Activated CD4-positive, alpha-beta T cell treated with anti-CD3 and anti-CD28 coated beads for 4 hours (primary cell): ENCODE measurements at places on chromosomes 5 and 9.

- no peak for DNase-seq
Measured at GRCh38 chr5:75677607-75678006, 39.6 kb downstream of the POC5 start.

DNA sequence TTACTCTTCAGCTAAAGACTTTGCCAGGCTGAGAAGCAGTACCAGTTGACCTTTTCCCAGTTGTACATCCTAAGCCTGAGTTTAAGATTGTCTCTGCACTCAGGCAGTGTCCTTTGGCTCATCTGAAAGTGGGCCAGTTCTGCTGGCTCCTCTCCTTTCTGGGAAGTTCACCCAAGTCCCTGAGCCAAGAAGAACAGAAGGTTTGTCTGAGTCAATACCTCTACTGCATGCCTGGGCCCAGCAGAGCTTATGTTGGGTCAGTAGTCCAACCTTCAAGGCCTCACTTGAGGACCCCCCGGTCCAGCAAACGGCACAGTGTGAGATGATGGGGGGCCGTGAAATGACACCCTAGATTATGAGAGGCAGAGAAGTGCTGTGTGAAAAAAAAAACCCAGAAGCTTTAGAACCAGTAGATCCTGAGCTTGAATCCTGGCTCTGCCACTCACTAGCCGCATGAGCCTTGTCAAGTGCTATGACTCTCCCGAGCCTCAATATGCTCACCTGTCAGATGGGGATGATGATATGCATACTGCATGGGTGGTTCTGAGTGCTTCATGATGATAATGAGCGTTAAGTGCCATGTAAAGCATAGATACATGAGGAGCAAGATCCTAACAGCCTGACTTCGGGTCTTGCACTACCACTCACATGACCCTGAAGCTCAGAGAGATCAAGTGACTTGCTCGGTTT is 156.0 kb downstream of the MACROH2A1 start:
- DNase-seq: no peak

GRCh38 chr5:82938901-82939725 is 138.1 kb downstream of the TMEM167A start:
- DNase-seq: no peak

GRCh38 chr9:110015759-110016158 is 192.2 kb downstream of the C9orf152 start:
- DNase-seq: peak; percentile 15

- DNase-seq: no peak
Measured at GRCh38 chr5:33146881-33147280, 293.9 kb upstream of the TARS1 start.

DNA sequence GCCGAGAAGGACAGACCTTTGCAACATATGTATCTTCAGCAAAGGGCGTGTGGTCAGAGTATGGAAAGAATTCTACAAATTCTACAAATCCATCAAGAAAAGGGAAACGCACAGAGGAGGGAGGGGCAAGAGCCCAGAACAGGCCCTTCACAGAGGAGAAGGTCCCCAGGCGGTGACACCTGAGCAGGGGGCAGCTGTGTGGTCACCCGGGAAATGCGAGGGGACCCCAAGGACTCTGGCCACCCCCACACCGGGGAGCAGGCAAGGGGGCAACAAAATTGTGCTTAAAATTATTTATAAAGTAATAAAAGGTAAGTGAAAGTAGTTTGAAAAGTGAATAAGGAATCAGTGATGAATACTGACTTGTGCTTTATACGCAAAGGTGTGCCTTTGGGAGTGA is 17.6 kb downstream of the NACC2 start:
- no peak for DNase-seq

GRCh38 chr9:84024041-84024575 is 43.5 kb downstream of the RMI1 start:
- DNase-seq: no peak

- no peak for DNase-seq
Measured at GRCh38 chr9:134802216-134802795, 78.3 kb upstream of the FCN2 start.

DNA sequence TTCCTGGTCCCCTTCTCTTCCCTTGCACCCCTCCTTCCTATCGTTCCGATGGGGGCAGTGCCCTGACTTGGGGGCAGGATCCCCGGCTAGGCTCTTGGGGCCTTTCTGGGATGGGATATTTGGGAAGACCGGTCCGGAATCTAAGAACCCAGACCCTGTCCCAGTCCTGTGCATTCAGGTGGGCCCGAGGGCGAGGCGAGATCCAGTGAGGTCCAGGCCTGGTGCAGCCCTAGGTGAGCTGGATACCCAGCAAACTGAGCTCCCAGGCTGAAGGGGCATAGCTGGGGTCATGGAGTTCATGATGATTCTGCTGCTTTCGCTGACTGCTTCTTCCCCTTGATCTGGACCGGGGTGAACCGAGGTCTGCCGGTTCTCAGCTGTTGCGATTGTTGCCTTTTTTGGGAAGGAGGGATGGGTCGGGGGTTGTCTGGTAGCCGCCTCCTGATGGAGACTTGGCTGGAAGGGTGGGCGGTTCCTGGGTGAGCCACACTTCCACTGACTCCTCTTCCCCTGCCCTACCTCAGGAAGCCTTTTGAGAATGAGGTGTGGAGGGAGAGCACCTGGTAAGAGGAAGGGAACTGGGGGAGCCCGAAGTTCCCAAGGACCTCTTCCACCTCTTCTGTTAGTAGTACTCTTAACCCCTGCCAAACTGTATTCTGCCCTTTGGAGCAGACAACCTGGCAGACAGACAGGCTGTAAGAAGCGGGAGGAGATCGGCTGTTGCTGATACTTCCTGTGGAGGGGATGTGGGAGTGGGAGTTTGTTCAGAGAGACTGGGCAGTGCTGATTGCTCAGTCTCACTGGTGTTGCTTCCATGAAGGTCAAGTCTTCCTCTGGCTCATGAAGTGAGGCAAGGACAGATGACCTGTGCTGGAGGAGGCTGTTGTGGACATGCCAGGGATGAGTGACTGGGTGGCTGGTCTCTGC is 1.0 kb downstream of the LRRC8A start:
- no peak for DNase-seq

- DNase-seq: no peak
Measured at GRCh38 chr5:151699071-151699901, 12.6 kb upstream of the SPARC start.

- peak; percentile 50 for DNase-seq
Measured at GRCh38 chr5:157459715-157460599, at the start of gene NIPAL4. Gene NIPAL4, plus strand, starts transcription at chr5:157460213. Its CDS starts 108 bp downstream, at chr5:157460321.

GRCh38 chr9:133727277-133727875 is 10.8 kb downstream of the SARDH start:
- DNase-seq: no peak

GRCh38 chr9:25427898-25428297 is 250.3 kb downstream of the TUSC1 start:
- DNase-seq: no peak

DNA sequence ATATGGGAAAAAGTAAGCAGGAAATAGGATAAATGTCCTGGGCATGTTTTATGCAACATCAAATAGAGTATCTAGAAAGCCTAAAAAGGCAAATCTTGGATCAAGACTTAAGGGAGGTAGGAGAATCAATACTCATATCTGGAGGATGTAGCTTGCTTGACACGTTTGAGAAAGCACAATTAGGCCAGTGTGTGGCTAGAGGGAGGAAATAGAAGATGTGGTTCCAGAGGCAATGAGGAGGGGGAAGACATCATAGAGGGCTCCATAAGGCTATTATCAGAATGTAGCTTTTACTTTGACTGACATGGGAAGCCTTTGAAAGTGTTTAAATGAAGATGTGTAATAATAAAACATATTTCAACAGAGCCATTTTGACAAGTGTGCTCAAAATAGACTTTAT is 200.7 kb upstream of the CDH12 start:
- DNase-seq: no peak

DNA sequence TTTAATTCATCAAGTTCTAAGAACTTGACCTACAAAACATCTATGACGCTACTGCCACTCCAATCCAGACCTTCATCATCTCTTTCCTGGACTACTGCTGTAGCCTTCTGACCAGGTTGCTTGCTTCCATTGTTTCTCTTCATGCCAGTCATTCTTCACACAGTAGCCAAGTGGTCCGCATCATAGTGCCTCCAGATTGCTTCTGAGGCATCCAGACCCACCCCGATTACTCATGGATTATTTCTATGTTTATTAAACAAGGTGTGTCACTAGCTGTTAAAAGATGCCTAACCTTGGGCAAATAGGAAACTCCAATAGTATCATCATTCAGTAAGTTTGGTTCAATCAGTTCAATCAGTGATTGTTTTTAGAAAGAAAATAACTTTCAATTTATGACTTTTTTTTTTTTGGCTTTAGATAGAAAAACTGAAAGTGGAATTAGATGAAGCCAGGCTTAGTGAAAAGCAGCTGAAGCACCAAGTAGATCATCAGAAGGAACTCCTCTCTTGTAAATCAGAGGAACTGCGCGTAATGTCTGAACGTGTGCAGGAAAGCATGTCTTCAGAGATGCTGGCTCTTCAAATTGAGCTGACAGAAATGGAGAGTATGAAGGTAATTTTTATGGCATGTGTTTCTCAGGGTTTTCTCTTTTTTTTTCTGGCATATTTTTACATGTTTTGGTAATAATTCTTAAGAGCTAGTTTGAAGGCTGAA is 9.5 kb downstream of the SPDL1 start:
- no peak for DNase-seq

GRCh38 chr9:79780559-79780958 is 208.8 kb downstream of the TLE4 start:
- DNase-seq: no peak

DNA sequence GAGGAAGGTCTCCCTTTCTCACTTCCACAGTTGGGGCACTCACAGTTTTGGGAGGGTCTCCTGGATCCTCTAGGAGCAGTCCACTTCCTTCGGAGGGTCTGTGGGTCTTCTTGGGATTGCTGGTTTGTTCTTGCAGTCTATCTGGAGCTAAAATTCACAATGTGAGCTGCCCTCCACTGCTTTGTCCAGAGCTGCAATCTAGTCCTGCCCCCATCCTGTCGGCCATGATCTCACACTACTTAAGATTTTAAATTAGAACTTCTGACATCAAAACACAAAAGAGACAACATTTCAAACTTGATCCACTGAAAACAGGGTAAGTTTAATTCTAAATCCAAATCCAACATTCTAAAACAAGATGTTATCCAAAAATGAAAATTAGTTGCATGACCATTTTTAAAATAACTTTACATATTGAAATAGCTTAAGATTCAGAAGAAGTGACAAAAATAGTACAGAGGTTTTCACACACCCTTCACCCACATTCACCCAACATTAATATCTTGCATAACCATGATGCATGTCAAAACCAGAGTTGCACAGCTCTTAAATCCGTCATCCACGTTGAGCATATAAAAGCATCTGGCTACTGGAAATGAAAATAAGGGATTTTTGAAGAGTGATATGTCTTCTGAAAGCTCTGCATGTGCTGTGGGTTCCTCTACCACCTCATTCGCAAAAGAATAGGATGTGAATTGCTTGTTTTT is 113.7 kb upstream of the EPB41L4A start:
- no peak for DNase-seq

DNA sequence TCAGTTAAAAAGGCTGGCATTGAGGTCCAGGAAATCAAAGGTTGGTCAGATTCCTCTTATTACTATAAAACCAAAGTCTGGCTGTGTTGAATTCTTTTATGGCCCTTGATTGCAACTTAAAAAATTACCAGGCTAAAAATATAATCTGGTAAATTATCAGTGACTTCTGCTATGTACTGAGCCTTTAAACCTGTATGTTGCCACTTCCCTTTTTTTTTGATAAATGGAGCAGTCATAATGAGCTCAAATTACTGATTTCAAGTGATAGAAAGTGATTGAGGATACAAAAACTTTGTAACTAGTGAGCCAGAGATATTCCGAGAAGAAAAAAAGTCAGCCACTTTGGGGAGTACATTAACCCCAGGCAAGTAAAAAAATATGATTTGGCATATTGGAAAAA is 100.1 kb downstream of the GIN1 start:
- no peak for DNase-seq

DNA sequence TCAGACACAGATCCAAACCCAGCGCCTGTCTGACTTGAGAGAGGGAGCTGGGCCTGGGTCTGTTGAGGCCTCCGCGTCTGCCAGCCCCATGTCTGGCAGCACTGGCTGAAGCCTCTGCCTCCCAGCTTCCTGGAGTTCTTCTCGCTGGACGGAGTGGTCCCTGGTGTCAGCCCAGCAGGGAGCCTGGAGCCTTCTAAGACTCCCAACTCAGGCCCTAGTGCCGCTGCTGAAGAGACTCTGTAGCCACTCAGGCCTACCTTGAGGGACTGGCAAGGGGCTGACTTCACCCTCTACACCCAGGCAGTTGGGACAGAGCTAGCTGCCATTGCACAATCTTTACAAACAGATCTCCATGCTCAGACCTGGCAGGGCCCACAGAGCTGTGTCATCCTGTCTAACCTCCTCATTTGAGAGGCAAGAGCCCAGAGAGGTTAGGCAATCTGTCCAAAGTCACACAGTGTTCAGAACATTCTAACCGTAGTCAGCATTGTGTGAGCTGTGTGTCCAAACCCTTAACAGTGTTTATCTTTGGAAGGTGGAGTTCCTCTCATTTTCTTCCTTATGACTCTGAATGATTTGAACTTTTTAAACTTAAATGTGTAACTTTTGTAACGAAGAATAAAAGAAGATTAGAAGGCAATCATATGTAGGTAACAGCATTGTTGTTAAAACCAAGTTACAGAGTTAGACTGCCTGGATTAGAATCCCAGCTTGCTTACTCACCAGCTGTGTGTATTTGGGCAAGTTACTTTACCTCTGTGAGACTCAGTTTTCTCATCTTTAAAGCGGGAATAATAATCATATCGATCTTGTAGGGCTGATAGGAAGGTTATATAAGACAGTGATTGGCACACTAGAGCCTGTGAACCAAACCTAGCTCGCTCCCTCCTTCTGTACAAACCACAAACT is 4.6 kb upstream of the DUSP1 start:
- no peak for DNase-seq

- no peak for DNase-seq
Measured at GRCh38 chr5:171336521-171337209, 27.6 kb downstream of the TLX3 start.

- no peak for DNase-seq
Measured at GRCh38 chr5:10684303-10685086, 76.5 kb downstream of the DAP start.

DNA sequence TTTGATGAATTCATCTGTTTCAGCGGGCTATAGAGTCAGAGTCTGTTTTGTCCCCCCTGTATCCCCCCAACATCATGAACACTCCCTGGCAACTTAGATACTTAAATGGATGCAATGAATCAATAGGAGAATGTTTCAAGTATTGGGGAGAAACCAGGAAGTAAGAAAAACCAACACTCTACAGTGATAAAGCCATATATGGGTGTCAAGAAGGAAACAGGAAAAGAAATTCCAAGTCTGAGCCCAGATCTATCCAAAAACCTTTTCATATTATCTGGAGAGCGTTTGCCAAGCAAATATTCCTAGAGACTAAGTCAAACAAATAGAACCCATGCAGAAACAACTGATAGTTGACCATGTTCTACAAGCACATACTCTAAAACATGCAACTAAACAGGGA is 2.3 kb upstream of the GNAQ start:
- no peak for DNase-seq

- DNase-seq: no peak
Measured at GRCh38 chr9:88873635-88874034, 117.6 kb upstream of the S1PR3 start.

- DNase-seq: peak; percentile 35
Measured at GRCh38 chr9:34185778-34186551, 7.1 kb downstream of the UBAP1 start.

- no peak for DNase-seq
Measured at GRCh38 chr9:107158321-107158720, 124.8 kb upstream of the RAD23B start.

DNA sequence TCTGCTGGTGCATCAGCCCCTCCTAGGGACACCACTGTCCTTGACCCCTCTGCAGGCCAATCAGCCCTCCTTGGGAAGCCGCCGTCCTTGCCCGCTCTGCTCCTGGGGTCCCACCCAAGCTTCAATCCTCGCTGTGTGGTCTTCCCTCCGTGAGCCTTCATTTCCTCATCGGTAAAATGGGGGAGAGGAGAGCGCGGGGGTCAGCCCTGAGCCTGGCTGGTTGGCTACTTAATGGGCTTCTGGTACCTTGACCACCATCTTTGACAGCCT is 12.7 kb upstream of the SLC2A6 start:
- no peak for DNase-seq
